Left ventricle myocardium inferior (tissue), 1 donor: ENCODE measurements at places on chromosomes 13 and 19. TPM values are rescaled to one million over a fixed set of nuclear protein-coding genes. Genes with fewer than 3 reads are reported as not detected.

GRCh38 chr19:29086182-29086581 is 126.8 kb downstream of the UQCRFS1 start:
- no peak overlapping the region for H3K27ac ChIP-seq
- H3K4me1 ChIP-seq: no peaks in the 10 kb centered on the region
- H3K36me3 ChIP-seq: no peaks in the 10 kb centered on the region
- peaks cover 84% of the 10 kb centered on the region for H3K27me3 ChIP-seq
- DNase-seq: no peak

DNA sequence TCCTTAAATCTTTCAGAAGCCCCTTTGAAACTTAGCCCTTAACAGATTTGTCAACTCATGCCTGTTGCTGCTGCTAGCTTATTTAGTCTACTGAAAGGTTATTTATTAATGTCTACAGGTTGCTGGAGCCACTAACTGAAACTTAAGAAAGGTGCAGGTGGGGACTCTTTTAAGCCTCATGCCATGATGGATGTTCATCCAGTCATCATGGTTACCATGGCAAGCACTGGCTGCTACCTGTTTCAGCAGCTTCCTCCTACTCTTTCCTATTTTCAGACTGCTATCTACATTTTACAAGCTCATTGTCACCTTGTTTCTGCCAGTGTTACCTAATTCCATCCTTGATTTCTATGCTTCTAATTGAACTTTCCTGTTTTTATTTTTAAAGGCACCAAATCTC is 27.1 kb downstream of the DGKH start:
- no peaks in the 10 kb centered on the region for H3K36me3 ChIP-seq
- H3K4me1 ChIP-seq: peaks cover 15% of the 10 kb centered on the region
- no peak overlapping the region for H3K4me3 ChIP-seq
- H3K27ac ChIP-seq: no peak overlapping the region
- H3K27me3 ChIP-seq: no peaks in the 10 kb centered on the region

DNA sequence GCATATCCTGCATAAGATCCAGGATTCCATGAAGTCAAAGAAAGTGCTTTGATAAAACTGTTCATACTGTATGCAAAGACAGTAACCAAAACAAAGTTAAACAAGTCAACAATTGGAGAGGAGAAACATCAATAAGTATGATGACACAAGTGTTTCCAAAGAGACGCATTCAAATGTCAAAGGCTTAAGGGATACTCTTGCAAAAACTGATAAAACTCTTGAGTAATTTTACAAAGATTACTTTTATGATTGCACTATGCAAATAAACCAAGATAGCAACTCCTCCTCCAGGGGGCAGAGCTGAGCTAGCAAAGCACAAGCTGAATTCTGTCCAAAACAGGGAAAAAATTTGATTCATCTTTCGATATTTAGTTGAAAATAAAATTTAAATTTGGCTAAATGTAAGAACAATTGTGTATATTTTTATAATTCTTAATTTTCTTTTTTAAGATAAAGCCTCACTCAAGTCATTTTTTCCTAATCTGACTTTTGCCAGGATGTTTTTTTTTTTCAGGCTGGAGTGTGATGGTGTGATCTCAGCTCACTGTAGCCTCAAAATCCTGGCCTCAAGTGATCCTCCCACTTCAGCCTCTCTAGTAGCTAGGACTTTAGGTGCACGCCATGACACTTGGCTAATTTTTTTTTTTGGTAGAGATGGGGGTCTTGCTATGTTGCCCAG is 84.0 kb downstream of the MZT1 start:
- peak; percentile 20 for DNase-seq
- no peaks in the 10 kb centered on the region for H3K27me3 ChIP-seq
- H3K4me3 ChIP-seq: no peak overlapping the region
- no peaks in the 10 kb centered on the region for H3K4me1 ChIP-seq

ADGRE2 gene
- total RNA-seq: 0.63 TPM

DNA sequence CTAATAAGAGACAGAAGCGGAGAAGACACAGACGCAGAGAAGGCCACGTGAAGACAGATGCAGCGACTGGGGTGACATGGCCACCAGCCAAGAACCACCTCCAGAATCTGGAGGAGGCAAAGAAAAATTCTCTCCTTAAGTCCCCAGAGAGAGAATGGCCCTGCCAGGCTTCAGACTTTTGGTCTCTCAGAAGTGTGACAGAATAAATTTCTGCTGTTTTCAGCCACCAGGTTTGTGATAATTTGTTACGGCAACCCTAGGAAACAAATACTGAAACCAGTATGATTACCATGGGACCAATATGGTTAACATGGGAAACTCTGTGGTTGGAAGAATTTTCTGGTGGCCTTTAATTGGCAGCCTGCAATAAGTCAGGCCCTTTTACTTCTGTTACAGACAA is 63.9 kb upstream of the DOCK9 start:
- H3K36me3 ChIP-seq: no peaks in the 10 kb centered on the region
- no peak overlapping the region for H3K27ac ChIP-seq
- H3K4me1 ChIP-seq: peaks cover 9% of the 10 kb centered on the region

NCAN gene
- not detected for total RNA-seq

GRCh38 chr13:48539550-48539949 is 6.7 kb upstream of the RCBTB2 start:
- peaks cover 29% of the 10 kb centered on the region for H3K4me1 ChIP-seq
- no peak overlapping the region for H3K27ac ChIP-seq
- no peaks in the 10 kb centered on the region for H3K36me3 ChIP-seq
- no peaks in the 10 kb centered on the region for H3K27me3 ChIP-seq
- H3K4me3 ChIP-seq: no peak overlapping the region

GRCh38 chr13:29361716-29362115 is 233.8 kb downstream of the SLC7A1 start:
- H3K27ac ChIP-seq: no peak overlapping the region
- H3K36me3 ChIP-seq: no peaks in the 10 kb centered on the region
- DNase-seq: no peak
- no peak overlapping the region for H3K4me3 ChIP-seq
- H3K4me1 ChIP-seq: peaks cover 4% of the 10 kb centered on the region

FUZ gene
- 18.3 TPM for total RNA-seq

CD177 gene
- total RNA-seq: 0.14 TPM

- no peak overlapping the region for H3K4me3 ChIP-seq
- no peaks in the 10 kb centered on the region for H3K36me3 ChIP-seq
These were observed 120.9 kb downstream of the NUFIP1 start for GRCh38 chr13:44868397-44868796.

- no peak overlapping the region for H3K27ac ChIP-seq
- no peaks in the 10 kb centered on the region for H3K4me1 ChIP-seq
- peaks cover 9% of the 10 kb centered on the region for H3K27me3 ChIP-seq
- no peaks in the 10 kb centered on the region for H3K36me3 ChIP-seq
- peak; percentile 11 for DNase-seq
- no peak overlapping the region for H3K4me3 ChIP-seq
These were observed 4.3 kb downstream of the GRK1 start for GRCh38 chr13:113671066-113672001.

- no peaks in the 10 kb centered on the region for H3K4me1 ChIP-seq
- peaks cover 54% of the 10 kb centered on the region for H3K27me3 ChIP-seq
- H3K36me3 ChIP-seq: no peaks in the 10 kb centered on the region
- no peak for DNase-seq
- no peak overlapping the region for H3K4me3 ChIP-seq
These were observed 29.2 kb upstream of the PEPD start for GRCh38 chr19:33550768-33551167.

NUP58 gene
- total RNA-seq: 22.8 TPM

SPIB gene
- total RNA-seq: not detected

- peaks cover 41% of the 10 kb centered on the region for H3K4me1 ChIP-seq
- H3K27me3 ChIP-seq: no peaks in the 10 kb centered on the region
- DNase-seq: no peak
- H3K36me3 ChIP-seq: peaks cover 43% of the 10 kb centered on the region
These were observed 41.6 kb downstream of the NDFIP2 start for GRCh38 chr13:79522583-79522982.

DNA sequence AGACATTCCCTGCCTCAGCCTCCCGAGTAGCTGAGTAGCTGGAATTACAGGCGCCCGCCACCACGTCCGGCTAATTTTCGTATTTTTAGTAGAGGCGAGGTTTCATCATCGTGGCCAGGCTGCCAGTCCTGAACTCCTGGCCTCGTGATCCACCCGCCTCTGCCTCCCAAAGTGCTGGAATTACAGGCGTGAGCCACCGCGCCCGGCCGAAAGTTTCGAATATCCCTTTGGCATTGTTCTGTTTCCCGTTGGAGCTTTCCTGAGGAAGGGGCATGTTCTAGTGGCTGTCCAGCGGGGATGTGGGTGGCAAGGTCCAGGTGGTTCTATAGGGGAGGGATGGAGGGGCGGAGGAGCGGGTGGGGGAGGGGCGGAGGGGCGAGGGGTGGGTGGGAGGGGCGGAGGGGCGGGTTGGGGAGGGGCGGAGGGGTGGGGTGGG is 2.1 kb upstream of the BSG start:
- H3K27ac ChIP-seq: no peak overlapping the region
- no peak for DNase-seq
- no peak overlapping the region for H3K4me3 ChIP-seq
- H3K36me3 ChIP-seq: no peaks in the 10 kb centered on the region
- H3K27me3 ChIP-seq: no peaks in the 10 kb centered on the region
- H3K4me1 ChIP-seq: peaks cover 42% of the 10 kb centered on the region

GRCh38 chr13:94435604-94436226 is 43.8 kb downstream of the DCT start:
- DNase-seq: no peak
- H3K27me3 ChIP-seq: no peaks in the 10 kb centered on the region
- H3K36me3 ChIP-seq: no peaks in the 10 kb centered on the region
- H3K27ac ChIP-seq: no peak overlapping the region
- H3K4me3 ChIP-seq: no peak overlapping the region
- peaks cover 6% of the 10 kb centered on the region for H3K4me1 ChIP-seq

TUBB4A gene
- 3.3 TPM for total RNA-seq

GRCh38 chr19:566403-566802 is 6.0 kb upstream of the BSG start:
- no peak for DNase-seq
- H3K27ac ChIP-seq: peak overlapping the region; percentile 55
- H3K4me3 ChIP-seq: no peak overlapping the region
- H3K27me3 ChIP-seq: no peaks in the 10 kb centered on the region

IGSF23 gene
- total RNA-seq: not detected

FFAR3 gene
- total RNA-seq: not detected

HCST gene
- total RNA-seq: 2.3 TPM

KLK4 gene
- not detected for total RNA-seq

DNA sequence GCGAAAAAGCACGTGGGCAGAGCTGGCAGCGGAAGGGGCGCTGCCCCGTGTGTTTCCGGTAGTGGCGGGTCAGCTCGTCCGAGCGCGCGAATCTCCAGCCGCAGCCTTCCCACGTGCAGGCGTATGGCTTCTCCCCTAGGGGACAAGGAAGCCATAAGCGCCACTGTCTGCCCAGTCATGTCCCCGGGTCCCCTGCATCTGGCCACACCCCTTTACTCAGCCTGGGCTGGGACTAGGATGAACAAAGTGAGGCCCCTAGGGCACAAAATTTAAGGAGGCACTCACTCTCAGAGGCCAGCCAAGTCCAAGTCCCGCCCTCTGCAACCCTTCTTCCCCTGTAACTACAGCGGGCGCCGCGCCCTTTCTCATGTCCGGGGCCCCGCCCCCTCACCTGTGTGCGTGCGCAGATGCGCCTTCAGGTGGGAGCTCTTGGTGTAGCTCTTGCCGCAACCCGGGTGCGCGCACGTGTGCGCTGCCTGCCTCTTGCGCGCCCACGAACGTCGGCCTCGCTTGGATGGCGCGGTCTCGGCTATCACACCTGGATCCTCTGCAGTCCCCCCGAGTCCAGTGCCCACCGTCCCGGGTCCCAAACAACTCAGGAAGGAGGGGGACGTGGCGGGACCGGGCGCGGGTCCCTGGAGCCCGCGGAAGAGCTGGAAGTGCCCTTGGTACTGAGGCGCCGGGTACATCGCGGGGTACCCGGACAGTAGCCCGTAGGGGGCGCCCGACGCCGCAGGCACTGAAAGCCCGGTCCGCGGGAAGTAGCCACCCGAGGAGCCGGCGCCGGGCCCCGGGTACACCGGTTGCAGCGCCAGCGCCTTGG is 1.9 kb downstream of the KLF1 start:
- H3K36me3 ChIP-seq: no peaks in the 10 kb centered on the region
- H3K4me1 ChIP-seq: peaks cover 26% of the 10 kb centered on the region
- H3K4me3 ChIP-seq: peak overlapping the region; percentile 57
- peak; percentile 60 for DNase-seq
- H3K27ac ChIP-seq: no peak overlapping the region

- peaks cover 60% of the 10 kb centered on the region for H3K4me1 ChIP-seq
- no peaks in the 10 kb centered on the region for H3K36me3 ChIP-seq
- no peak overlapping the region for H3K4me3 ChIP-seq
- H3K27ac ChIP-seq: peak overlapping the region; percentile 79
These were observed 215.5 kb downstream of the NHLRC3 start for GRCh38 chr13:39253774-39254173.

LGALS7 gene
- not detected for total RNA-seq

DNA sequence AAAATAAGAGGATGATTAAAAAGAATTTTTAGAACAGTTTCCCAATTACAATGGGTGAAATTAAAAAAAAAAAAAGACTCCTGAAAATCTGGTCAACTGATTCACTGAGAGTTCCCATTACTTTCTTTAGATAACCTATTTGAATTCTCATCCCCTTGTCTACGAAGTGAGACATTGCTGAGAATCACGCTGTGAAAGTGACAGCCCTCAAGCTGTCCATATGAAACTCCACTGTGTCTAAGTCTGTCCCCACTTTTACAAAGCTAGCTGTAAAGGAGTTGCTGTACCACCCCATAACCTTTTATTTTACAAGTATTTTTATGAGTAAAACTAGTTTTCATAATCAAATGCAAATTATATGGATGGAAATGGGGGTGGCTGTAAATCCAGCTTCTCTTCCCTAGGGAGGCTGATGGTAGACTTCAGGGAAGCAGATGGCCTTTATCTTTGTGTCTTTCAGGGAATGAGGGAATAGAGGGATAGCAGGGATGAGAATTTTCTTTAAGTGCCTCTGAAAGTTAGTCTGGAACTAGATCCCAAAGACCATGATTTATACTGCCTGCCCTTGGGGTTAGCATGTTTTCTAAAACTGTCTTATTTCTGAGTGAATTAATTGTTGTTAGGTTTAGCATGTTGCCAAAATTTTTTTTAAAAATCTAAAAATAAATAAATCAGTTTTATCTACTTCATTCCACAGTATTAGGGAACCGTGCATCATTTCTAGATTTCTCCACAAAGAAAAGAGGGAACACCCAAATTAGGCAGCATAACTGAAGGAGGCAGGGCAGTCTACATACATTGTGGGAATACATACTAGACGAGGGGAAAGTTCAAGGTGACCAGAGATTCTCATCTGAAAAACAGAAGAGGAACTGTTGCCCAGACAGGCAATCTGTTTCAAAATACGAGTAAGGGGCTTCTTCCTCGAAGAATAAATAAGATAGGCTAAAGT is 1219.1 kb downstream of the UQCRFS1 start:
- no peak overlapping the region for H3K4me3 ChIP-seq

- no peaks in the 10 kb centered on the region for H3K36me3 ChIP-seq
- no peaks in the 10 kb centered on the region for H3K4me1 ChIP-seq
- no peak overlapping the region for H3K27ac ChIP-seq
These were observed 238.9 kb downstream of the ITGBL1 start for GRCh38 chr13:101691341-101691860.

ZNF790 gene
- 7.3 TPM for total RNA-seq
